ENCODE measurements at places on chromosomes 2 and 18.
A peak's percentile ranks its signal among the peaks of the same experiment; 100 is the strongest.

- DNase-seq = no peak
Measured at GRCh38 chr18:56568986-56569385, 69.4 kb downstream of the TXNL1 start.

DNA sequence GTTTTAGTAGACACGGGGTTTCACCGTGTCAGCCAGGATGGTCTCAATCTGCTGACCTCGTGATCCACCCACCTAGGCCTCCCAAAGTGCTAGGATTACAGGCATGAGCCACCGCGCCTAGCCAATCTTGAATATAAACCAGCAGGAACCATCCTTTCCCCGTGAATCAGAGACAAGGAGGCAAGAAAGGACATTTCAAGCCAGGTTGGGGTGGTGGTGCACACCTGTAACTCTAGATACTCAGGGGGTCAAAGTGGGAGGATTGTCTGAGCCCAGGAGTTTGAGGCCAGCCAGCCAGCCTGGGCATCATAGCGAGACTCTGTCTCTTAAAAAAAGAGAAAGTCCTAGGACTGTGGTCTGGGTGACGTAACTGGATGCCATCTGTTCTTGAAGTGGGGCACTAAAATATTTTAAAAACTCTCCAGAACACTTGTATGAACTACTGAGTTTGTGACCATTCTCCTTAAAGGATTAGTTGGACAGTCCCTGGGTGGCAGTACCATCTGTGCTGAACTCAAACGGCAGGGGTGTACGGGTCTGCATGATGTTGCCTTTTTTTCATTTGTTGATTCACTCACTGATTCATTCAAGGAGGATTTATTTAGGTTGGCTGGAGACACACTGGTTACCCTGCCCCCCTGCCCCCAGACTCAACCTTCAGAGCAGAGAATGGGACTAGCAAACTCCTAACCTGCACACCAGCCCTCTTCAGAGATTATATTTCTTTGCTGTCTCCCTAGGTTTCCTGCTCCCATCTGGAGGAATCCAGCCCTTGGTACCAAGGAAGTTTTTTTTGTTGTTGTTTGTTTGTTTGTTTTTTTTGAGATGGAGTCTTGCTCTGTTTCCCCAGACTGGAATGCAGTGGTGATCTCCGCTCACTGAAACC, 2.9 kb upstream of the TLX2 start:
- no peak for DNase-seq

- DNase-seq = no peak
Measured at GRCh38 chr2:227888289-227888688, 16.9 kb downstream of the DAW1 start.

- DNase-seq = peak; percentile 30
Measured at GRCh38 chr2:130261970-130262760, 63.9 kb upstream of the TUBA3E start.

DNA sequence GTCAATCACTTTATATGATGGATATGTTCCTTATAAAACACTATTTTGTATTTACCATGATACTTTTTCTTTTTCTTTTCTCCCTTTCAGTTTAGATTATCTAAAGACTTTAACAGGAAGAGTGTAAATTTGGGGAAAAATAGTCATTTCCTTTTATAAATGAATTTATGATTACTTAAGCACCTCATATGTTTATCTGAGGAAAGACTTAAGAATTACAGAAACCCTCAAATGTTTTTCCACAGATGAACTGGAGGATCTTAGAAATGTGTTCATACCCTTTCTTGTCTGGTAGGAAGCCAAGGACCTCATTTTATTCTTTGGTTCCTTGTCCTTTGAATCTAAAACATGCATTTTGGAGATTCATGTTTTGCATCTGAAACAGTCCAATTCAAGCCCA, 36.7 kb downstream of the MAPRE2 start:
- no peak for DNase-seq

GRCh38 chr2:37623971-37624900, 47.2 kb downstream of the CDC42EP3 start:
- DNase-seq = peak; percentile 76

DNA sequence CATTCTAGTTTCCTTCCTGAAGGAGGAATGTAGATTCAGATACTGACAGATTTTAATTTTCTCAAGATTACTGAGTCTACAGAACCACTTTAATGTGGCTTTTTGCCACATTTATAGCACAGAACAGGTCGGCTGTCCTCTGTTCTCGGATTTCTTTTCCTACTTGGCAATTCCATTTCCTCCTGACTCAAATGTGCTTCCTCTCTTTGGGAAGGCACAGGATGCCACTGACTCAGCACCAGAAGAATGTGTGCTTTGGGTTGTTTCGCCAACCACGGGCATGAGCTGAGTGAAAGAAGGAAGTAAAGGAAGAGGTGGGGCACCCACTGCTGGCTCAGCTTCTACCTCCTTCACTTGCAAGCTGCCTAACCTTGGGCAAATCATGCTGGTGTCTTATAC, 970.6 kb upstream of the ACVR2A start:
- peak; percentile 74 for DNase-seq

DNA sequence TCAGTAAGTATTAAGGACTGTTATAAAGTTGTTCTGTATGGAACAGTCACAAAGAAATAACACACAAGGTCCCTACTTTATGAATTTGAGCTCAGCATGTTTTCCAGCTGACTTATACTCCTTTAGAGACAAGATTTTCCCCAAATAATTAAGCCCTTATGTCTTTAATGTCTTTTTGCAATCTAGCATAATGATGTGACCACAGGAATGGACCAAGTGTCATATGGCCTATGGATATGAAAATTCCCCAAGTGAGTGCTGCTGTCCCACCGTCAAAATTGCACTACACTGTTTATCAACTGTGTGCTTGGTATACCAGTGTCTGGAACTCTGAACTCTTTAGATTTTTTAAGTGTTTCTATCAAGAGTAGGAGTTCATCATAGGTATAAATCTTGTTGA, 369.6 kb downstream of the PID1 start:
- DNase-seq = no peak

- no peak for DNase-seq
Measured at GRCh38 chr2:12389344-12390045, 327.2 kb upstream of the TRIB2 start.

DNA sequence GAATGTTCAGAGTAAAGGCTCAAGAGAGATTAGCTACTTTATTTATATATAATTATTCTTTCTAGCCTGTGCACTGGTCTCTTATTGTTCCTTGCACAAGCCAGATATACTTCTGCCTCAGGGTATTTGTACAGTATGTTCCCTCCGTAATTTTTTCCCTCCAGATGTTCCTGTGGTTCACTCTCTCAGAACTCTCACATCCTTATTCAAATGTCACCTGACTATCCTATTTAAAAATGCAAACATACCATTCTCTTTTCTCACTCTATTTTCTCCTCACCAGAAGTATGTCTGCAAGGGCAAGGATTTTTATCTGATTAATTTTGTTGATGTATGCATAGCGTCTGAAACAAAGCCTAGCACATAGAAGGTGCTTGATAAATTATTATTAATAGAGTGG, 64.0 kb upstream of the CERS6 start:
- DNase-seq = no peak

DNA sequence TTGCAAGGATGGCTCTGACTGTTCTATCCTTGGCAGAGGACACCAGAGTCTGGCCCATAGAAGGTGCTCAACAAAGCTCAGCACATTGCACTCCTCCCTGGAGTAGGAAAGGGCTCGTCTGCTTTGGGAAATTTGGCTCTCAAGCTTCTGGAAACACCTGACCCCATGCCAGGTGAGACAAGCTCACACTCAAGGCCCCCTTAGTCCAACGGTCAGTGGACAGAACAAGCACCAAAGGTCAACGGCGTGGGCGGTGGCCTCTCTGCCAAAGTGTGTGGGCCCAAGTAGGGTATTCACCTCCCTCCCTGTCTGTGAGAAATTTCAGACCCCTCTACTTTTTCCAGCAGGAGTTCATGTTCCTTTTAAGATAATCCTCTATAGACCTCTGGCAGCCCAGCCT, 2.0 kb upstream of the STEAP3 start:
- DNase-seq = no peak

- no peak for DNase-seq
Measured at GRCh38 chr2:191675807-191676721, 1.9 kb upstream of the NABP1 start.

- no peak for DNase-seq
Measured at GRCh38 chr18:31267823-31268481, 50.0 kb upstream of the DSG1 start.

DNA sequence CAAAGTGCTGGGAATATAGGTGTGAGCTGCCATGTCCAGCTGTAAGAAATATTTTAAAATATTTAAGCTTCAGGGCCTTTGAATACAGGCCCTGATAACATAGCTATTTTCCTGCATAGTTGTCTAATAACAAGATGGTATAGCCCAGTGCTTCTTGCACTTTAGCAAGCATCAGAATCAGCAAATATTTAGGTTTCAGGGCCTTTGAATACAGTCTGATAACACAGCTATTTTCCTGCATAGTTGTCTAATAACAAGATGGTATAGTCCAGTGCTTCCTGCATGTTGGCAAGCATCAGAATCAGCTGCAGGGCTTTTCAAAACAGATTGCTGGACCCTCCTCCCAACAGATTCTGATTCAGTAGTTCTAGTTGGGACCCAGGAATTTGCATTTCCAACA, 5.6 kb downstream of the GEMIN6 start:
- DNase-seq = no peak

GRCh38 chr2:10534514-10535250, 86.6 kb upstream of the ODC1 start:
- DNase-seq = no peak

DNA sequence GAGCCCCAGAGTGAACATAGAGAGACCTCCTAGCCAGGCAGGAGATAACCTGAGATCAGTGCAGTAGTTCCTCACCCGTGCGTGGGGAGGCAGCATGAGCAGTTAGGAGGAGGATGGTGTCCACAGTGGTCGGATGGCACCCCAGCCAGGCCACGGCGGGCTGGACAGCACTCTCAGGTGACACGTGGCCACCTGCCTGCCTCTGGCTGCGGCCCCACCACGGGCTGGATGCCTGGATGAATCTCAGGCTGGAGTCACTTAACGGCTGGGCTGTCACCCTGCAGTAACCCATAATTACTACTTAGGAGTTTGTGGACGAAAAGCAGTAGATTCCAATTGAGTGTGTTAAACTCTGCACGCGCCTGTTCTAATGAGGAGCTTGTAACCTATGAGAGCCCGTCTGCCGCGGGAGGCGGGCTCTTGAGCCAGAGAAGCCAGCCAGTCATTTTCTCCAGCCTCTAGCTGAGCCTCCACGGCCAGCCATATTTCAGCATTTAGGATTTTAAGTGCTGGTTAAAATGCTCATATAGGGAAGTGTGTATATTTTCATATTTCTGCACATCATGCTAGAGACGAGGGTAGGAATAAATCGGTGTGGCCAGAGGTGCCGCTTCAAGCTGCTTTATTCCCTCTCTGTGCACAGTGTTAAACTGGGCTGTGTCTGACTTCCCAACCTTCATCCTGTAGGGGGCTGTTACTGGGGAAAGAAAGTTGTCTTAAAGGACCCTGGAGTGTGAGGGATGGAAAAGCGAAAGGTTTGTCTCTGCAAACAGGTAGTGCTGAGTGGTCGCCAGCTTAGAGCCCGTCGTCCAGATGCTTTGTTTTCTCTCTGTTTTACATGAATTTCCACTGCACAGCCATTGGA, 144.0 kb downstream of the GLI2 start:
- peak; percentile 16 for DNase-seq

DNA sequence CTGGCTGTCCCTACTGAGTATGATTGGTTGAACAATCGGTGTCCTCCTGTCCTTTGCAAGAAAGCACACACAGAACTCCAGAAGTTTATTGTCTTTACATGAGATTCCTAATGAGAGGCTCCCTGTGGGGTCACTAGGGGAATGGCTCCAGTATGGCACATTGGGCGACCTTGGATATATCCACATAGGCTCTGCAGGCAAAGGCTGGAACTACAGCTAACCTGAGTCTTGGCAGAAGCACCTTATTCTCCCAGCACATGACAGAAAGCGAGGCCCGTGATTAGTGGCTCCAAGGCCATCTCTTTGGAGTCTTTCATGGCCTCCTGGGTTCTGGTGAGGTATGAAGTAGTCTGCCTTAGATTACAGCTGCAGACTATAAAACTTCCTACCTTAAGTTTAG, 49.0 kb downstream of the ZDBF2 start:
- DNase-seq = no peak

- DNase-seq = no peak
Measured at GRCh38 chr18:6878556-6879297, 149.2 kb downstream of the ARHGAP28 start.

- DNase-seq = no peak
Measured at GRCh38 chr18:42574871-42575270, 540.6 kb downstream of the RIT2 start.

GRCh38 chr2:219220652-219221402, 2.1 kb upstream of the ABCB6 start:
- DNase-seq = no peak

DNA sequence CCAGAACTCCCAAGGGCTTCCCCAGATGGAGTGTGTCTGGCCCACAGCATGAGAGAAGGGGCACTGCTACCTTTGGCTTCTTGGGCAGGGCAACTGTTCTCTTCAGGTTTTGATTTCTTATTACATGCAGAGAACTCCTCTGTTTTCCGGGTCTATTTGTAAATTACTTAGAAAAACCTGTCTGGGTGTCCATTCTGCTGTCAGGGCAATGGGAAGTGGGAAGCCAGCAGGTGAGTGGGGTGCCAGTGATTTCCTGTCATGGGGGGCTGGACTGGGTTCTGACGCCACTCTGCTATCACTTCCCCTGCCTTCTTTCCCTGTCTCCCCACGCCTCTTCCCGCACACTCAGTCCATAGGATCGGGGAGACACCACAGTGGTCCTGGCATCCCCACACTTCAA, 58.0 kb upstream of the LGALSL start:
- DNase-seq = no peak

- DNase-seq = no peak
Measured at GRCh38 chr18:11412811-11413210, 196.6 kb upstream of the SLC35G4 start.

All from RWPE1 (cell line).